ENCODE measurements at places on chromosomes 16 and 17. TPM values are rescaled to one million over a fixed set of nuclear protein-coding genes. Genes with fewer than 3 reads are reported as not detected.

GRCh38 chr16:76164970-76165558 is 112.1 kb upstream of the CNTNAP4 start:
- DNase-seq = no peak
- H3K4me3 ChIP-seq = no peak overlapping the region
- H3K27ac ChIP-seq = no peak overlapping the region
- H3K27me3 ChIP-seq = no peaks in the 10 kb centered on the region
- H3K4me1 ChIP-seq = no peaks in the 10 kb centered on the region

DNA sequence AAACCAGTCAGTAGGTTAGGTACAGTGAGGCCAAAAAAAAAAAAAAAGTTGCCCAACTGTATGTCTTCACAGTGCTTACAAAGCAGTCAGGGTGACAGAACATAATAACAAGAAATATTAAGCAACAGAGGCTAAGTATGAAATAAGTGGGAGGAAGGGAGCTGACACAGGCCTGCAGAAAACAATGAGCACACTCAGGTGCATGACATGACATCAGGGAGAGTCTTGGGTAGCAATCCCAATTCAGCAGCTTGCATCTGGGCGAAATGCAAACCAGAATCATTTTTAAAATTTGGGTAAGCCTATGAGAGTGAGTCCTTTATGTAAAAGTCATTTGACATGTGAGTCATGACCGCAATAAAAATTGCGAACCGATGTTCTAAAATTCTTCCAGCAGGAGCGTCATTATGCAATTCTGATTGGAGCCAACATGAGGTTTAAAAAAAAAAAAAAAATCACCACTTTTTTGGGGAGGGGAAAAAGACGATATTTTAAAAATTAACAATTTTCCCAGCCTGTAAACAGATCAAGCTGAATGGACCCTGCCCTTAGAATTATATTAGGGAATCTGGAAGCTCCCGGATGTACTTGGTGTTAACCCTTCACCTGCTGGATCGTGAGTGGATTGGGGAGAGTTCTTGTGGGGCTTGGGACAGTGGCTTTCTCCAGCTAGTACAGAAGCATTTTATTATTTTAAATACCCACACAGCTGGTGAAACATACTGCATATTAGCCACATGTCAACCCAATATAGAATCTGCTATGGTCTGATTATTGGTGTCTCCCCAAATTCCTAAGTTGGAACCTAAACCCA is 127.9 kb downstream of the NPIPB5 start:
- no peak overlapping the region for H3K27ac ChIP-seq
- no peak overlapping the region for H3K4me3 ChIP-seq
- H3K4me1 ChIP-seq = no peaks in the 10 kb centered on the region
- H3K36me3 ChIP-seq = no peaks in the 10 kb centered on the region
- DNase-seq = no peak

Gene EPX
- polyA plus RNA-seq = not detected

Gene CLDN9
- polyA plus RNA-seq = not detected

GRCh38 chr17:72394531-72394930 is 273.7 kb downstream of the SOX9 start:
- no peaks in the 10 kb centered on the region for H3K36me3 ChIP-seq
- no peak overlapping the region for H3K27ac ChIP-seq
- H3K27me3 ChIP-seq = no peaks in the 10 kb centered on the region
- no peak overlapping the region for H3K4me3 ChIP-seq

DNA sequence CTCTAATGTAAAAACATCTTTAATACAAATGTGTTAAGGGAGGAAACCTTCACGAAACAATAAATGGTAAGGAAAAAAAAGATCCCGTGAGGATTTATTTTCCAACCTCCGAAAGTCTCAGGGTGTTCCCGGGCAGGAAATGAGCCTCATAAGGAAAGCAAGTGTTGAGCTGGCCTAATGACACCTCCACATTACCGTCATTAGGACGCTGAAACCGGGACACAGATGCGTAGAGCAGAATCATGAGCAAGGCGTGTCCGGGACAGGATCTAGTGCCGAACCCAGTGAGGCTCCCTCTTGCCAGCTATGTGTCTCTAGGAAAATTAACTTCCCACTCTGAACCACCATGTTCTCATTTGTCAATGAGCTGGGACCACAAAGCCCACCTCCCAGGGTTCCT is 22.7 kb upstream of the CYTH1 start:
- no peaks in the 10 kb centered on the region for H3K4me1 ChIP-seq
- DNase-seq = peak; percentile 30
- peaks cover 15% of the 10 kb centered on the region for H3K36me3 ChIP-seq
- no peak overlapping the region for H3K4me3 ChIP-seq

Gene GCGR
- polyA plus RNA-seq = not detected

GRCh38 chr17:79791735-79792161 is 5.1 kb downstream of the CBX8 start:
- H3K27ac ChIP-seq = no peak overlapping the region
- DNase-seq = no peak
- no peaks in the 10 kb centered on the region for H3K4me1 ChIP-seq
- H3K27me3 ChIP-seq = no peaks in the 10 kb centered on the region
- H3K4me3 ChIP-seq = no peak overlapping the region
- no peaks in the 10 kb centered on the region for H3K36me3 ChIP-seq

GRCh38 chr17:2710803-2711607 is 559 bp downstream of the CLUH start:
- no peaks in the 10 kb centered on the region for H3K27me3 ChIP-seq
- no peak overlapping the region for H3K27ac ChIP-seq
- no peak for DNase-seq
- H3K4me1 ChIP-seq = peaks cover 2% of the 10 kb centered on the region

- no peak overlapping the region for H3K27ac ChIP-seq
- no peaks in the 10 kb centered on the region for H3K27me3 ChIP-seq
- no peaks in the 10 kb centered on the region for H3K36me3 ChIP-seq
- no peak overlapping the region for H3K4me3 ChIP-seq
- no peak for DNase-seq
- no peaks in the 10 kb centered on the region for H3K4me1 ChIP-seq
Measured at GRCh38 chr17:9509236-9509816, 66.3 kb downstream of the STX8 start.

Gene KRTAP9-1
- polyA plus RNA-seq = not detected

DNA sequence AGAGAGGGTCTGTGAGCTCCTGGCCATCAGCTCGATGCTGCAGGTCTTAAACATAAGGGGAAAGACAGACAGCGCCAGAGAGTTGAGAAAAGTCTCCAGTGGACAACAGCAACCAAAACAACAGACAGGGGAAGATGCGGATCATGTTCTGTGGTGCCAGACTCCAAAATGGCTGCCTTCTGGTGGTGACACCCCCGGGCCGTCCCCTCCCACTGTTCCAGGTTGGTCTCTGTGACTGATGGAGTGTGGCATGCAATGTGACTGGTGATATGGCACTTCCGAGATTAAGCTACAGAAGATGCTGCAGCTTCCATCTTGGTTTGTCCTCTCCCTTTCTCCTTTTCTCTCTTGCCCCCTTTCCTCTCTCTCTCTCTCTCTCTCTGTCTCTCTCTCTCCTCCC is 40.4 kb upstream of the RBFOX3 start:
- no peak overlapping the region for H3K4me3 ChIP-seq
- no peaks in the 10 kb centered on the region for H3K27me3 ChIP-seq
- no peaks in the 10 kb centered on the region for H3K36me3 ChIP-seq
- H3K4me1 ChIP-seq = no peaks in the 10 kb centered on the region

Gene KRTAP4-5
- polyA plus RNA-seq = not detected

GRCh38 chr16:16100631-16101030 is 122.7 kb downstream of the ABCC6 start:
- DNase-seq = no peak
- H3K36me3 ChIP-seq = peaks cover 5% of the 10 kb centered on the region
- no peaks in the 10 kb centered on the region for H3K27me3 ChIP-seq
- no peaks in the 10 kb centered on the region for H3K4me1 ChIP-seq
- H3K27ac ChIP-seq = no peak overlapping the region

DNA sequence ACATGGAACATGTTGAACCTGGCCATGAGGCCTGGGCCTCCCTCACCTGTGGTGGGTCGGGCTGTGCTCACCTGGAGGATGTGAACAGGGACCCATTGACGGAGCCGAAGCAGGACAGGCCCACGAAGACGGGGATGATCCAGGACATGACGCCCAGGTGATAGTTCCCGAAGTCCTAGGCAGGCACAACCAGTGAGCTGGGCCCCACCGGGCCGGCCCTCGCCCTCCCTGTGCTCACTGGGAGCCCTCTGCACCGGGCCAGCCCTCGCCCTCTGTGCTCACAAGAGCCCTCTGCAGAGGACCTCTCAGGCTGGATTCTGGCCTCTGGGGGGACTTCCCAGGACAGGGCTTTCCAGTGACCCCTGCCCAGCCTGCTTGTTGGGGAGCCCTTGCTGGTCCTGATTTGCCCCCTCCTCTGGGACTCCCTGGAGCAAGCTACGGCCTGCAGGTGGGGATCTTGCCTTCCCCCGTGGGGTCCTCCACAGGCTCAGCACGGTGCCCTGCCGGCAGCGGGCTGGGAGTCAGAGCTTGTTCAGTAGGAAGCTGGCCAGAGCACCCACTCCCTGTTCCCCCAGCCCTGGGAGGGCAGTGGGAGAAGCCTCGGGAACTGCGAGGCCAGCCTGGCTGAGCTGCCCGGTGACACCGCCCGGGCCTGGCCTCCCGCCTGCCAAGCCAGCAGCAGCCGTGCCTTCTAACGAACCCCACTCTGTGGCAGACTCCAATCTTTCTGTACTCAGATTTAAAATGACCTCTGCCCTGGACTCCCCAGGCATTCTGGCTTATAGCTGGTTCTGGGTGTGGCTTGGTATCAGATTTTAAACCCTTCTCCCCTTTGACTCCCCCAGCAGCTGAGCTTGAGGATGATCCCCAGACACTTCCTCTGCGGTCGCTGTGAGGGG is 30.4 kb downstream of the SLC7A5 start:
- H3K27ac ChIP-seq = no peak overlapping the region
- no peaks in the 10 kb centered on the region for H3K4me1 ChIP-seq
- DNase-seq = no peak
- H3K27me3 ChIP-seq = no peaks in the 10 kb centered on the region

DNA sequence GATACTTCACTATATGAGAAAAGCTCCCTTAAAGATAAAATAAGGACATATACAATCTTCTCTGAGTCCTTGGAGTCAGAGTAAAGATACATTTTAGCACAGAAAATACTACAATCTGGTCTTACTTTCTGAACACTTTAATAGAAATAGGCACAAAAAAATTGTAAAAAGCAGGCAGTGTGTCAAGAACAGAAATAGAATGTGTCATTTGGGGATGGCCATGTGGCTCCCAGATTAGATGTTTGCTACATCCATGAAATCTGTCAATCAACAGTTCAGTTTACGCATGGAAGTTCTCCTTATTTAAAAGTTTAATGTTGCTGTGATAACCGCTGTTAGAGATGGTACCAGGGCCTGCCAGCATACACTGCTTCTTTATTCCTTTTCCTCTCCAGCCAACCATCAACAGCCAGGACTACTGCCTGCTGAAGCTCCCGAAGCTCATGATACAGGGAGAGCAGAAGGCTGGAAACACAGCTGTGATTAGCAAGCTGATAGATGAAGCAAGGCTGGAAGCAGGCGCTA is 278.5 kb downstream of the CEP112 start:
- no peak for DNase-seq
- no peak overlapping the region for H3K27ac ChIP-seq
- no peak overlapping the region for H3K4me3 ChIP-seq
- H3K36me3 ChIP-seq = no peaks in the 10 kb centered on the region
- H3K27me3 ChIP-seq = no peaks in the 10 kb centered on the region
- H3K4me1 ChIP-seq = peaks cover 2% of the 10 kb centered on the region

Gene CAVIN1
- 422 TPM for polyA plus RNA-seq

DNA sequence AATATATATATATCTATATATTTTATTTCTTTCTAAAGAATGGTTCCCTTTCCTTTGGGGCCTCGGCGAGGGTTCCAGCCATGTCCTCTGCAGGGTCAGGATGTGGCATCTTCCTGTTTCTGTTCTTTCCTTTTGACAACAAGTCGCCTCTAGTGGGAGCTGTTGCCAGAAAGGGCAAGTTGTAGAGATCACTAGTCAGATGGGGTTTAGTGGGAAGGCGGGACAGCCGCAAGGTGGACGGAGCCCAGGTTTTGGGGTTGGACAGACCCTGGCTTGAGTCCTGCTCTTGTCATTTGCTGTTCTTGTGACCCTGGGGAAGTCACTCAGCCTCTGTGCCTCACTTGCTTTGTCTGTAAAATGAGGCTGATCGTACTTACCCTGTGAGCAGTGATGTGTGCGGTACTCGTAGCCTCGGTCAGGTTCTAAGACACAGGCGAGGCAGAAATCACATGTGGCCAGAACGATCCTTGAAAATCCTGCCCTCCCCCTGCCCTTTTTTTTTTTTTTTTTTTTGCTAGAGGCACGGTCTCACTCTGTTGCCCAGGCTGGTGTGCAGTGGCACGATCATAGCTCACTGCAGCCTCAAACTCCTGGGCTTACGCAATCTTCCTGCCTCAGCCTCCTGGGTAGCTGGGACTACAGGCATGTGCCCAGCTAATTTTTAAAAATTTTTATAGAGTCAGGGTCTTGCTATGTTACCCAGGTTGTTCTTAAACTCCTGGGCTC is 80.1 kb downstream of the ABCC6 start:
- no peak for DNase-seq
- H3K4me3 ChIP-seq = no peak overlapping the region
- H3K27ac ChIP-seq = no peak overlapping the region
- no peaks in the 10 kb centered on the region for H3K27me3 ChIP-seq
- H3K36me3 ChIP-seq = peaks cover 7% of the 10 kb centered on the region
- no peaks in the 10 kb centered on the region for H3K4me1 ChIP-seq

Gene CD300E
- polyA plus RNA-seq = 0.18 TPM

Measured in aorta (tissue), 5 donors.